ENCODE measurements at places on chromosomes 7 and 10.

- no peak for DNase-seq
Measured at GRCh38 chr10:26909753-26910152, 49.0 kb upstream of the ABI1 start.

DNA sequence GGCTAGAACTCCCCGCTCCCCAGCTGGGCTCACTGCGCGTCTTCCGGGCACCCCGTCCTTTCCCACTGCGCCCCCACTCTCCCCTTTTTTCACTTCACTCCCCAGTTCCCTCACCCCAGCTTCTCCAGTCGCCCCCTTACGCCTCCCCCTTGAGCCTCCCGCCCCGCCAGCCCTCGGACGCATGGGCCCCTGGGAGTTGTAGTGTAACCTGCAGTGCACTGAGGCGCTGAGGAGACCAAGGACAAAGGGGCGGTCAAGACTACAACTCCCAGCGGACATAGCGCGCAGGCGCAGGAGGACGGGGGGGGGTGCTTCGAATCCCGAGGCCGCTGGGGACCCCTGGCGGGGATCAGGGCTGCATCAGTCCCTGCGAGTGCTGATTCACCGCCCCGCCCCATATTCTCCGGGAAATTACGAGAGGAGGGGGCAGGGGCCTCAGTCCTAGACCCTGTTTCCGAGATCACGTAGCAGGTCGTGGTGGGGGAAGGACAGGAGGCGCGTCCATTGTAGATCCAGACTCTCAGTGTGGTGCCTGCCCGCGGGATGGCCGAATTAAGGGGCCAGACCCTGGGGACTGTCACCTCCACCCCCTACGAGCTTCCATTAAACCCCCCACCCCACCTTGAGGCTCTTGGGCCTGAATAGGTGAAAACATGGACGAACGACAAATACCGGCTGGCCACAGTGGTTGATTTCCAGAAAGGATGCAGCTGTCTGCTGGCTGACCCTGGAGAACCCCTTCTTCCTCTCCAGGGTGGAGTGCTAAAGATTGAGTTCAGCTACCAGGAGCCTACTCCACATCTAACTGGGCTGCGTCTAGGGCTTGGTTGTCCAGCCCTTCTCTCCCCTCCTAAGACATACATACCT lies 553 bp upstream of the YWHAG start:
- peak; percentile 97 for DNase-seq

DNA sequence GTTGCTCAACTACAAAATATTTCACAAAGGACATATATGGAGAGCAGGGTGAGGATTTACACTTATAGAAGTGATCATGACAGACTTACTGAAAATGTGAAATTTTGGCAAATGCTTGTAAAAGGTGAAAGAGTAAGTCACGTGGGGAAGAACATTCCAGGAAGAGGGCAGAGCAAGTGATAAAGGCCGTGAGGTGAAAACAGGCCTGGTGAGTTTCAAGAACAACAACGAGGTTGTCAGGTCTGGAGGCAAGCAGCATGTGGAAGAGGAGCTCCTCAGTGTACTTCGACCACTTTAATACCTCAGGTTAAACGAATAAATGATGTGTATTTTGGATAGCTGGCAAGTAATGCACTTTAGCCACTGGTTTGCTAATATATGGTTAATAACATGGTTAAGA lies 706.7 kb downstream of the PCDH15 start:
- no peak for DNase-seq

- DNase-seq, result no peak
Measured at GRCh38 chr10:57968328-57969016, 299.2 kb downstream of the IPMK start.

DNA sequence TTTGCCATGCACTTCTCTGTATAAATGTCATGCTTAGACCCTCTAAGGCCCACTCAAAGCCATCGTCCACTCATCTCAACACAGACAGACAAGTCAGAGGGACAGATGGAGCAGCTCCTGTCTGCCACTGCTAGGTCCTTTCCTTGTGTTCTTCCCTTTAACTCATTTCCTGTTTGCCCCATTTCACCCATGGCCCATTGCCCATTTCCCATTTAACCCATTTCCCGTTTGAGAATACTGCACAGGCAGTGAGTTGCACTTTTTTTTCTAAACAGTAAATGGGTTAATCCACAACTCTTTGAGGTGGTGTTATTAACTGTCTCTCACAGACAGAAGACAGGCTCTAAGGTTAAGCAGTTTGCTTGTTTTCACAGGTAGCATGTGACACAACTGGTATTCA lies 179.3 kb downstream of the NPSR1 start:
- DNase-seq, result no peak

All from CD4-positive, alpha-beta T cell treated with Interleukin-12 subunit alpha and Interleukin-12 subunit beta, for 1 hour (primary cell).